ENCODE measurements at places on chromosomes 6 and 20.

GRCh38 chr6:14125346-14125745 lies 7.8 kb downstream of the CD83 start:
- no peak for DNase-seq

GRCh38 chr20:21090721-21091120 lies 15.4 kb downstream of the LINC00237 start:
- no peak for DNase-seq

GRCh38 chr6:43268355-43268700 lies 25.0 kb downstream of the TTBK1 start:
- no peak for DNase-seq

DNA sequence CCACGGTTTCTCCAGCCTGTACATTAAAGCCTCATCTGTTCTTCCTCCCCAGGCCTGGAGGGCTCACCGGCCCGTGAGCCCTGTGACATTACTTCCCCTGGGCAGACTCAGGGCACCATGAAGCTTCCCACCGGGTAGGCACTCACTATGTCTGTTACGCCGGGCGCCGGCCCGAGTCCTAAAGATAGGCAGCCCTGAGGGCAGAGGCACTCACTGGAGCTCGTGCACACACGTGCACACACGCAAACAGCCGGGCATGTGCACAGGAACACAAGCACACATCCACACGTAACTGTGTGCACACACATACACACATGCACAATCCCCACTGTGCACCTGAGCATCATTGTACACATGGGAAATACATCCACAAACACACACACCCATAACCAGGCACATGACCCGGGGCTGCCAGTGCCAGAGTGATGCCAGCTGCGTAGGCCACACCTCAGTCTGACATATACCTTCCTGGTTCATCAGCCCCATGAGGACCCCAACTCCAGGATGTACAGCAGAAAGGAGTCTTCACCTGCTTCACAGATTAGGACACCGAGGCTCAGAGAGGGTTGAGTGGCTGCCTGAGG lies 83.7 kb downstream of the YTHDF1 start:
- DNase-seq, result no peak

GRCh38 chr6:56188429-56188828 lies 59.0 kb downstream of the COL21A1 start:
- no peak for DNase-seq

DNA sequence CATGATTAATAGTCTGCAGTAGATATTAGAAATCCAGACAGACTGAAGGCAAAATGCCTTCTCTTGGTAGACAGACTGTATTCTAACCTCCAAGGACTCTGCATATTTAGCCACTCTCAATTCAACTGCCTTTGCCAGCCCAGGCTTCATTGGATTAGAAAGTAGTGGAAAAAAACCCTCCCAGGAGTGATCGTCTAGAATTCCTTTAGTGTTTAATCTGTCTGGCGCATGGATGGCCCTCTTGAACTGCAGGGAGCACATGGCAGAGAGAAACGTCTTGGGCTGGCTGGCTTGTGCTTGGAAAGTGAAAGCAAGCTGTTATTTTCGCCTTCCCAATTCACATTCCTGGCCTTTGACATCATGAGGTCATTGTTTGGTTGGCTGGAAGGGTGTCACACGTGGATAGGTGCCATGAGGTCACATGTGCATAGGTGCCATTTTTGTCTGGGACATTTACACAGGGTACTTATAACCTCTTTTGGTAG lies 30.9 kb upstream of the NEDD9 start:
- DNase-seq, result peak; percentile 67

DNA sequence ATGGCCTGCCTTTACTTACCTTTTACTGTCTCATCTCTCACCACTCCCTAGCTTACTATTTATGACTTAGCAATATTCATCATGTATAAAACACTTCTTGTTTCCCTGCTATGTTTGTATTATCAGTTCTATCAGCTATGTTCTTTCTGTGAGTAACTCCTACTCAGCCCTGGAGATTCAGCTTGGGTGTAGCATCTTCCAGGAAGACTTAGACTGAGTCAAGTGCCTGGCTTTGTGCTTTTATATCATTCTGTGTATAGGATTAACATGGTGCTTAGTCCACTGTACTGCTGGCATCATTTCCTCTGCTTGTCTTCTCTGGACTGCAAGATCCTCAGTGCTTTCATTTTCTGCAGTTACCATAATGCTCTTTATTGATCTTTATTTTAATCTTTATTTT lies 257.8 kb downstream of the BTBD3 start:
- no peak for DNase-seq

DNA sequence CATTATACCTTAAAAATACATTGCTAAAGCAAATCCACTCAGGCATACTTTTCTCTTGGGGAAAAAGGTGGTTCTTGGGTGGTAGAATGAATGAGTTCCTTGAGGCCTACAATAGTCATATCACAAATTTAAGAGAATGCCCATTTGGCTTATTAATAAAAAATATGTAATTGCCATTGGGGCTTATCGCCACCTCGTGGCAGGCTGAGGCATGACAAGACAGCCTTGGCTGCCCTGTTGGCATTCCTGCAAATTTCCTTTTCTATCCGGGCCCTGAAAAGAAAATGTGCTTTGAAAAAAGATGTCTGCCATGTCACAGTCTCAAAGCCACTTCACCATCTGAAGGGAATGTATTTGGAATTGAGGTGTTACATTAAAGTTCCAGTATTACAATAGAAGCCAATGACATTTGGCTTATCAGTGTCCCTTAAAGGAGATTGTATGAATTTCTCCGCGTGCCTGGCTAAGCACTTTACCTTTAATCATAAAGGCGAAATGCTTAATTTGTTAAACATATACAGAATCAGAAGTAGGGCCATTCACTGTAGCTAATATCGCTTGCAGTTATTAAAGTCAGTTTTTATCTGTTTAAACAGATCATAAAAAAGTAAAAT lies 188.3 kb upstream of the ZFP64 start:
- no peak for DNase-seq

DNA sequence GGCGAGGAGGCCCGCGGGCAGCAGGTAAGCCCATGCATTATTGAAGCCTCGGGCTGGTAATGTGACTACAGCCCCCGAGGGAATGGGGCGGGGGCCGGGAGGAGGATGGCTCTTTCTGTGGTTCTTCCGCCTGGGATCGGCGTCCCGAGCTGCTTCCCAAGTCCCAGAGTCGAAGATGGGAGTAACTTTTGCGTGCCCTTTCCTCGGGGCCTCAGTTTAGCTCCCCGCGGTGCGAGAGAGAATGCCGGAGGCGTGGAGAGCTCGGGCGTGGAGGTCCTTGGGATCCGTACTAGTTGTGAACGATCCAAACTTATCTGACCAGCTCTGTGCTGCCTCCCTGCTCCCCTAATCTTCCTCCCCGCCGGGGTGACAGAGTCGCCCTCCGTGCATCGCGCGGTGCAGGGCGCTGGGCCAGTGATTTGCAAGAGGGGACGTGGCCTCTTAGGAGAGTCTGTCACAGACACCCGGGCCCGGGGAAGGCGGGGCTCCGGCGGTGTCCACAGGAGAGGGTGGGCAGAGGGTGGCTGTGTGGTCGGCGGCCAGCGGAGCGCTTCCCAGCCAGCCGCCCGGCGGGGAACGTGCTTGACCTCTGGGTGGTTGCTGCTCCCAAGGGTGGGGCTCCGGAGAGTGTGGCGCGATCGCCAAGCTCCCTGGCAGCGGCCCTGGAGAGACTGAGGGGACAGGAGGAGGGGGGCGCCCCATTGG lies 815 bp downstream of the UTRN start:
- peak; percentile 36 for DNase-seq

- no peak for DNase-seq
These were observed 294.9 kb downstream of the UTRN start for GRCh38 chr6:144580039-144580438.

- no peak for DNase-seq
These were observed 38.5 kb downstream of the DLGAP4 start for GRCh38 chr20:36344517-36345132.

GRCh38 chr6:147179809-147180208 lies 24.4 kb upstream of the STXBP5 start:
- no peak for DNase-seq

- no peak for DNase-seq
These were observed 62.5 kb upstream of the MLIP start for GRCh38 chr6:54048782-54049181.

DNA sequence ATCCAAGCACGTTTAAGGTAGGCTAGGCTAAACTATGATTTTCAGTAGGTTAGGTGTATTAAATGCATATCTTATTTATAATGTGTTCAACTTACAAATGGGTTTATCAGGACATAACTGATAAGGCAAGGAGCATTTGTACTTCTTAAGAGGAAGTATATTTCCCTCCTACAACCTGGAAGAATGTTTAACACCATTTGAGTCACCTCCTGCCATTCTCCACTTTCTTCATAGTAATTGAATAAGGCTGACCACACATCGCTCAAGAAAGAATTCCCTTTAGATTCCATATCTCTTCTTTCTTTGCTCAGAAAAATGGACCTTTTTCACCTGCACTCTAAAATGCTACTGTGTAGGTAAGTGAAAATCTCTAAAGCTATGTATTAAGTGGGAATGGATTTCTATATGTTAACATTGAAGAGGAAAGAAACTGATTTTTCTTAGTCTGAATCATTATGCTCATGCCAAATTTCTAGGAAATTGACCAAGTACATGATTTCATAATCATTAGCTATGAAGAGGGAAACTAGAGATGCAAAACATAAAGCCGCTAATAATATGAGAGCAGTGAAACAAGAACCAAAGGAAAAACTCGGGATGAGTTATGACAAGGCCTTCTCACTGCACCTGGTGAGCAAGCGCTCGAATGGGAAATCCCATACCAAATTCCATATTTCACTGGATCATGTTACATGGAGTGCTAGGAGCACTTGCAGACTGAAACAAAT lies 210.4 kb downstream of the ALDH8A1 start:
- no peak for DNase-seq

DNA sequence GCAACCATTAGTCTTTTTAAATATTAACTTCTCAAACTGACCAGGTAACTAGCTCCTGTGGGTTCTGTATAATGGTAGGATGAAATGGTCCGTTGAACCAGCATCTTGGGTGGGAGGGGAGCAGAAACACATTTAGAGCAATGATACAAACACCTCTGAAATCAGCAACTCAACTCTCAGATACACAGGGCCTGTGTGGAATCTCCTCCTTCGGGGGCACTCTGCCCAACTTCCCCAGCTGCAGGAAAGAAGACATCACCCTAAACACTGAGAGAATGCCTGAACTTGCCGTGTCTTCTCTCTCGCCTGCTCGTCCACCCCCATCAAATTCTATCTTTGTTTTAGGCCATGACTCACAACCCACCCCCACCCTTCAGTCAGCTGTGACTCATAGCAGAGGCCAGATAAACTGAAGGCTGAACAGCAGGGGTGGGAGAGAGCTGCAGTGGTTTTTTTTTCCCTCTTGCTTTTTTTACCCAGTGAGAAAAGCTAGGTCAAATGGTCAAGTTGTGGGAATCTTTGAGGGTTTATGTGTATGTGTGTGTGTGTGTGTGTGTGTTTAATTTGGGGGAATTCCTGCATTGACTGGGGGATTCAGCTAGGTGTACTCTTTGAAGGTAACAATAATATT lies 593.4 kb upstream of the JAG1 start:
- DNase-seq, result no peak

GRCh38 chr20:58605292-58606065 lies 45.6 kb upstream of the STX16 start:
- DNase-seq, result no peak

- no peak for DNase-seq
These were observed 236.7 kb downstream of the TENT5A start for GRCh38 chr6:81515562-81516453.

DNA sequence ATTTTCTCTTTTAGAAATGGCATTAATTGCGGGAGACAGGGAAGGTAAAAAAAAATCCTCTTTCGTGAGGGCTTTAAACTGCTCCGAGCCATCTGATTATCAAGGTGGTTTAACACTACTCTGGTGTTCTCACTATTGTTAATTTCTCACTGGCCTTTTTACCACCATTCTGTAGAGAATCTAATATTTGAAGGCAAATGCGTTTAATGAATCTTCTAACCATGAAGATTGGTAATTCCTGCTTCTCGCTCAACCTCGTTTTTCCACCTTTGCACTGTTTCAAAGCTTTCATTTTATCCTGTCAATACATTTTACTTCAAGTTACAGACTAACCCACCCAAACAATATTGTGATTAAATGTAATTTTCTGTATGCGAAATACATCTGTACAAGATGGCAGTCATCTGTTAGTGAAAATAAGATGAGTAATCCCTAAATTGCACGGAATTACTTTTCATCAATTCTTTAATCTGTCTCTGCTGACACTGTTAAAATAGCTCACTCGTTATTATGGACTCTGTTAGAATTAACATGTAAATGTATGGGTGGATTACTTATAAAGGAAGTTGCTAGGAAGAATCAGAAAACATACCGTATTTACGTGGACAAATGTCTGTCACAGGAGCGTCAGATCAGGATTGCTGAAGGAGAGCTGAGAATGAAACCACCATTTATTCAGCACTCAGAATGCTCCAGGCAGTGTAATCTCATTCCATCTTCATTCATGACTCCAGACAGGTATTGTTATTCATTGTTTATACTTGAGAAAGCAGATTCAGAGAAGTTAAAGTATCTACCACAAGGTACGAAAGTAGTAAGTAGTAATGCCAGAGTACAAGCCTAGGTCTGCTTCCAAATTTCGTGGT lies 1.1 kb upstream of the LCA5 start:
- no peak for DNase-seq

DNA sequence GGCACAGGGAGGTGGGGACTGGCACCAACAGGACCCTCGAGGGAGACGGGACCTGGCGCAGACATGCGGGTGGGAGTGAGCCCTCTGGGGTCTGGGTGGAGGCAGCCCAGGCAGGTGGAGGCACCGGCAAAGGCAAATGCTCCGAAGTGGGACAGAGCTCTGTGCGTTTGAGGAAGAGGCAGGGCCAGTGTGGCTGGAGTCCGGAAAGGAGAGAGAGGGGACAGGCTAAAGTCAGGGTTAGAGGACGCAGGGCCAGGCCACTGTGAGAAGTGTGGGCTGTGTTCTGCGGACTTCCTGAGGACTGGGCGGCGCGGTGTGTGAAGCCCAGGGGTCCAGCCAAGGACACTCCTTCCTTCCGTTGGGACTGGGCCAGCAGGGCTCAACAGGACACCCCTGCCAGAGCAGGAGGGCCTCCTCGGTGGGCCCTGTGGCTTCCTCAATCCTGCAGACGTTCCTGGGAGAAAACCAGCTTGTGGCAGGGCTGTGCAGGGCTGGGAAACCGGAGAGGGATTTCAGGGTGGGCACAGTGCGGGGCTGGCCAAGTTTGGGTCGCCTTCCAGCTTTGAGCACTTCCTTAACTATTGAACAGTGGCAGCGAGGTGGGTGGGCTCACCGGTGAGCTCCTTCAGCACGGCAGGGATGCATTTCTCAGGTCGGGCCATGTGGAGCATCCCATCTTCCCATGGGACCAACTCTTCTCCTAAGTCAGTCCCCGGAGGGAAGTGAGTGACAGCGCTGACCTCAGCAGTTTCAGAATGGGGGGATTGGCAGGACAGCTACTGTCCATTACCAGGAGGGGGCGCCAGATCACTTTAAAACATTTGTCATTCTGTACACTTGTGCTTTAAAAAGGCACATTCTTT lies 22.5 kb downstream of the MOCS3 start:
- DNase-seq, result no peak

DNA sequence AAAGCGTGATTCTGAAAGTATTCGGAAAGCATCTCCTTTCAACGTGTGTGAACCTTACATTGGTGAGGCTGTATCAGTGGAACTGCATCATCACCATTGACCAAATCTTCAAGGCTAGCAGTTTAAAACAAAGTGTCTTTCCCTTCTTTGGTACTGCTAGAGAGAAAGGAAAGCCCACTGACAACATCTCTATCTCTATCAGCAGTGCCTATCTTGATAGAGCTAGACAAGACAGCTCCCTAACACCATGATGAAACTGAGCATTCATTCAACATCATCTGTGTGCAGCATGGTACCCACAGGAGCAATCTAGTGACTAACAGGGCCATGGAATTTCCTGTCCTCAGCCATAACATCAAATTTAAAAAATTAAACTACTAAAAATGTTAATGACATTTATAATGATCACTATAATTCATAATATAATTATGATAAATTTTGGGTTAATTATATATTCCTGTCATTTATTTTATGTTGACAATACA lies 31.5 kb upstream of the EDN1 start:
- no peak for DNase-seq
